ENCODE measurements at places on chromosomes 3 and 15. TPM values are rescaled to one million over a fixed set of nuclear protein-coding genes. Genes with fewer than 3 reads are reported as not detected.

The INSYN1 gene
- polyA plus RNA-seq: not detected

The TNIK gene
- polyA plus RNA-seq: 21.7 TPM

The SLC22A14 gene
- not detected for polyA plus RNA-seq

The CGGBP1 gene
- polyA plus RNA-seq: 101 TPM

The DNAJC13 gene
- polyA plus RNA-seq: 12.7 TPM

The SNAPC5 gene
- polyA plus RNA-seq: 58.5 TPM

The CRBN gene
- 129 TPM for polyA plus RNA-seq

The FBN1 gene
- polyA plus RNA-seq: not detected

The OXSR1 gene
- 19.3 TPM for polyA plus RNA-seq

The KLHL6 gene
- 20.4 TPM for polyA plus RNA-seq

The KNL1 gene
- 1.4 TPM for polyA plus RNA-seq

The ALDH1A2 gene
- polyA plus RNA-seq: not detected

The CCDC13 gene
- polyA plus RNA-seq: 0.26 TPM

The SLC24A5 gene
- polyA plus RNA-seq: not detected

The TMC3 gene
- not detected for polyA plus RNA-seq

The CACNA2D2 gene
- 0.26 TPM for polyA plus RNA-seq

The DPH3 gene
- 23.1 TPM for polyA plus RNA-seq

The ZNF80 gene
- 5.1 TPM for polyA plus RNA-seq

The SEMA3B gene
- polyA plus RNA-seq: not detected

The AP3B2 gene
- not detected for polyA plus RNA-seq

The PTX3 gene
- not detected for polyA plus RNA-seq

The LDHAL6B gene
- polyA plus RNA-seq: not detected

The TMEM89 gene
- polyA plus RNA-seq: not detected

The SYNPR gene
- not detected for polyA plus RNA-seq

The PSMD2 gene
- 206 TPM for polyA plus RNA-seq

The CRABP1 gene
- not detected for polyA plus RNA-seq

The SPINK8 gene
- polyA plus RNA-seq: not detected

The RASGRF1 gene
- polyA plus RNA-seq: not detected

The ZNF280D gene
- 9.6 TPM for polyA plus RNA-seq

The CD96 gene
- polyA plus RNA-seq: 149 TPM

The TRH gene
- not detected for polyA plus RNA-seq

The PRKAR2A gene
- polyA plus RNA-seq: 14.3 TPM

The IL16 gene
- polyA plus RNA-seq: 256 TPM

The RBPMS2 gene
- polyA plus RNA-seq: not detected

The ANKRD34C gene
- polyA plus RNA-seq: not detected

The MANF gene
- 43.5 TPM for polyA plus RNA-seq

The MTMR10 gene
- polyA plus RNA-seq: 7.3 TPM

The HHLA2 gene
- not detected for polyA plus RNA-seq

The COL8A1 gene
- polyA plus RNA-seq: not detected

The DNAJB11 gene
- polyA plus RNA-seq: 42.2 TPM

The CACNA2D3 gene
- polyA plus RNA-seq: not detected

The CAND2 gene
- 0.63 TPM for polyA plus RNA-seq

The LRTM1 gene
- not detected for polyA plus RNA-seq

The ATP6V1A gene
- 47.5 TPM for polyA plus RNA-seq

The LSM3 gene
- polyA plus RNA-seq: 25.7 TPM

The SPTBN5 gene
- 0.26 TPM for polyA plus RNA-seq

The LSAMP gene
- polyA plus RNA-seq: not detected

The LRRC34 gene
- 0.62 TPM for polyA plus RNA-seq

The CCR4 gene
- polyA plus RNA-seq: 98.0 TPM

The CLDN16 gene
- polyA plus RNA-seq: not detected

Measured in CD4-positive, CD25-positive, alpha-beta regulatory T cell (primary cell).